AG08396 (cell line): ENCODE measurements at places on chromosomes 6 and 20.

DNA sequence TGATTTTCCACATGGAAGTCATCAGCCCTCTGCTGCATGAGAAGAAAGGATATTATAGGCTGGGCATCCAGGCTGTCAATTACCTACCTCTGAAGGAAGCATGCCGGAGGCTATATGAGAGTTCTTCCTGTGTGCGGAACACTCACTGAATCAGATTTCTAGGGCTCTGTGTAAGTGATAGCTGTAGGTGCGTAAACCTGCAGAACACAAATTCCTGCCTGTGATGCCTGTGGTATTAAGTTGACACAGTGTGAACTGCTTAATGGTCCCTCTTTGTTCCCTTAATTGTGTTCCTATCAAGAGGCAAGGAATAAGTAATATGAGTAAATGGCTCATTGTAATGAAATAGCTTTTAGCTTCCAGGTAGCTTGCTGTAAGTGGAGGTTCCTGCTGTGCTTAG lies 103.3 kb downstream of the ANKS1A start:
- no peak for DNase-seq

GRCh38 chr20:34311118-34312023 lies 8.2 kb upstream of the AHCY start:
- DNase-seq, result no peak

DNA sequence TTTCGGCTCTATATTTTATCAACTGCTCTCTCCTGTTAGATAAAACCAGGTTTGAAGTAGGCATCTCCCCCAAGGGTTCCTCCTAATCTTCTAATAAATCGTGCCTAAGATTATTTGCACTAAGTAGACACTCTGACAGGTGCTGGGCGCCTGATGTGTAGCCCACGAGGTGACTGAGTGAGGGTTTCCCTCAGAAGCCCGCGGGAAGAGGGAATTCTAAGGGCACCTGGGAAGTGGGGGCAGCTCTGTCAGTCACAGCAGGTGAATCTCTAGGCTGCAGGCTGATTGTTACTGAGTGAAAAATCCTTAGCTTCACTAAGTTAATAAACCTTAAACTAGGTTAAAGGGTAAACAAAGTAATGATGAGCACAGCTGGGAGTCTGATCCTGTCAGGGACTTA lies 68.2 kb downstream of the PXDC1 start:
- no peak for DNase-seq

DNA sequence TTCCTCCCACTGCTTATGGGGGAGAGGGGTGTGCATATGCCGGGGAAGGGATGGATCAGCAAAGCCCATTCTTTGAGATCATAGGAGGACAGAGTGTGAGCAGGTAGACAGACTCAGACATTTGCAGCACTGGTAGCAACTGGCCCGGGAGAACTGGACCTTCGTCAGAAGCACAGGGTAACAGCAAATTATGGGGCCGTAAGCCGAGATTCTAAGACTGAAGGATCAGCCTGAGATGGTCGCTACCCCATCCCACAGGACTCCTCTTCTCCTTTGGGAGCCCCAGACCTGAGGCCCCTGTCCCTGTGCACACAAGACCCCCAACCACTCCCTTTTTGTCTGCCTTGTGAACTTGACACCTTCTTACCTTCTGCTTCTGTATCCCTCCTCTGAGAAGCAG lies 106.5 kb downstream of the TOX2 start:
- DNase-seq, result no peak

GRCh38 chr6:140228491-140228890 lies 854.0 kb upstream of the CITED2 start:
- no peak for DNase-seq

GRCh38 chr20:10432079-10432478 lies 1.9 kb downstream of the MKKS start:
- no peak for DNase-seq

DNA sequence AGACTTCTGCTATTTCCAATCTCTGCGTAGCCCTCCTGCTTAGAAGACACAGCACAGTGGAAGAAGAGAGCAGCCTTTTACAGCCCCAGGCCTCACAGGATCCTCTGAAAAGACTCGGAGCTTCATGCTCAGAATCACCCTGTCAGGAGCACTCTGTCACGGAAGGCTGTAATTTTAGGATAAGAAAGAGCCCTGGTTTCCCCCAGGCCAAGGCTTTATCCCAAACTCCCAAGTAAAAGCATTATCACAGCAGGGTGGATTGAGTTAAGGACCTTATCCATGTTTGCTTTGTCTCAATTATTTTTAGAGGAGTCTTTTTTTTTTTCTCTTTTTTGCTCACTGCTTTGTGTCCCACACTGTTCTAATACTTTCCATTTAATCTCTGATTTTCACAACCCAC lies 39.2 kb downstream of the ANKS1A start:
- DNase-seq, result no peak

DNA sequence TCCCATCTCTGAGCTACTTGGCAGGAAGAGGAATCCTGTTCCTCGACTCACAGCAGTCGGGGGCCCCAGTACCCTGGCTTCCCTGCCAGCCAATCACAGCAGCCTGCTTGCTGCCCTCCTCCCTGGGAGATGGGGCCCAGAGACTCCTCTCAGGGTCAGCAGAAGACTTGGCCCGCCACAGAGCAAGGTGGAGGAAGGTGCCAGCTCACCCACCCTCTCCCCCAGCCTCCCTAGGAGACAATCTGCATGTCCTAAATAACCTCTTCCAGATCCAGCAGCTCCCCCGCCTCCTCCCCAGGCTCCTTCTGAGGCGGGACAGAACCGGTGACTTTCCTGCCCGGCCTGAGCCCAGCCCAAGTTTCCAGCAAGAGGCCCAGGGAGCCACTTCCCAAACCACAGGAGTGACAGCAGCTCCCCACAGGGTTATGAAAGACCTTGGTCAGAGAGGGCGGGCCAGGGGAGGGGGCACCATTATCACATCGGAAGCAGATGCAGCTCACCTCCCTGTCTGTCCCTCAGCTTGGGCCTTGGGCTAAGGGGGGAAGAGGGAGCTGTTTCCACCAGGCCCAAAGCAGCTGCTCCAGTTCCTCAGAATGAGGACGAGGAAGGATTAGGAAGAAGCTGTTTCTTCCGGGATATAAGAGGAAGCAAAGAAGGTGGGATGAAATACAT lies 2.3 kb downstream of the CCND3 start:
- DNase-seq, result no peak

GRCh38 chr6:15150207-15150606 lies 95.7 kb upstream of the JARID2 start:
- no peak for DNase-seq

GRCh38 chr20:47319517-47320252 lies 36.8 kb downstream of the ZMYND8 start:
- DNase-seq, result peak; percentile 36

DNA sequence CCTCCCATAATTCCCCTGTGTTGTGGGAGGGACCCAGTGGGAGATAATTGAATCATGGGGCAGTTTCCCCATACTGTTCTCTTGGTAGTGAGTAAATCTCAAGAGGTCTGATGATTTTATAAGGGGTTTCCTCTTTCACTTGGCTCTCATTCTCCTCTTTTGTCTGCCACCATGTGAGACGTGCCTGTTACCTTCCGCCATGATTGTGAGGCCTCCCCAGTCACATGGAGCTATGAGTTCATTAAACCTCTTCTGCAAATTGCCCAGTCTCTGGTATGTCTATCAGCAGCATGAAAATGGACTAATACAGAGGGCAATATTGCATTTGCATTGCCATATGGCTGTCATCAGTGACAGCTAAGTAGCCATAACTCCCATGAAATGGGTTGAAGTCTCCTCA lies 63.2 kb downstream of the ZNF217 start:
- no peak for DNase-seq

- no peak for DNase-seq
Observed at GRCh38 chr6:113645986-113646385, 211.2 kb upstream of the MARCKS start.

GRCh38 chr20:37354210-37355195 lies 8.6 kb downstream of the SRC start:
- DNase-seq, result no peak

- no peak for DNase-seq
Observed at GRCh38 chr6:74091794-74092157, 395.8 kb downstream of the CD109 start.

GRCh38 chr20:34389206-34389953 lies 26.3 kb downstream of the ITCH start:
- DNase-seq, result no peak

- DNase-seq, result no peak
Observed at GRCh38 chr6:22468256-22468965, 101.0 kb upstream of the HDGFL1 start.

GRCh38 chr6:140604786-140605185 lies 1230.3 kb upstream of the CITED2 start:
- DNase-seq, result no peak

GRCh38 chr6:168641446-168641845 lies 200.5 kb downstream of the SMOC2 start:
- DNase-seq, result no peak

DNA sequence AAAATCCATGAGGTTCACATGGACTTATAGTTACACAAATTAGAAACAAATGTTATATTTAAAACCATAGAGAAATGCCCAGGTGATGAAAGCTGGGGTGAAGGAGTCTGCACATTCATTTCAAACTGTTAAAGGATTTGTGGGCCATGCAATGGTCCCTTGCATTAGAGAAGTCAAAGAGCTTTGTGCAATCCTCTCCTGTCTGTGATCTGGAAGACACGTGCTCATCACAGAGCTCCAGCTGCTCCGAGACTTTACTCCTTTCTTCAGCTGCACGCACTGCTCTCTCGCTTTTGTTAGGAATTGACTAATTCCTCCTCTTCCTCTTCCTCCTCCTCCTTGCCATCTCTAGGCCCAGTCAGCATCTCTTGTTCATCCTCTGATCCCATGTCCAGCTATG lies 4.1 kb upstream of the AIF1 start:
- DNase-seq, result no peak

DNA sequence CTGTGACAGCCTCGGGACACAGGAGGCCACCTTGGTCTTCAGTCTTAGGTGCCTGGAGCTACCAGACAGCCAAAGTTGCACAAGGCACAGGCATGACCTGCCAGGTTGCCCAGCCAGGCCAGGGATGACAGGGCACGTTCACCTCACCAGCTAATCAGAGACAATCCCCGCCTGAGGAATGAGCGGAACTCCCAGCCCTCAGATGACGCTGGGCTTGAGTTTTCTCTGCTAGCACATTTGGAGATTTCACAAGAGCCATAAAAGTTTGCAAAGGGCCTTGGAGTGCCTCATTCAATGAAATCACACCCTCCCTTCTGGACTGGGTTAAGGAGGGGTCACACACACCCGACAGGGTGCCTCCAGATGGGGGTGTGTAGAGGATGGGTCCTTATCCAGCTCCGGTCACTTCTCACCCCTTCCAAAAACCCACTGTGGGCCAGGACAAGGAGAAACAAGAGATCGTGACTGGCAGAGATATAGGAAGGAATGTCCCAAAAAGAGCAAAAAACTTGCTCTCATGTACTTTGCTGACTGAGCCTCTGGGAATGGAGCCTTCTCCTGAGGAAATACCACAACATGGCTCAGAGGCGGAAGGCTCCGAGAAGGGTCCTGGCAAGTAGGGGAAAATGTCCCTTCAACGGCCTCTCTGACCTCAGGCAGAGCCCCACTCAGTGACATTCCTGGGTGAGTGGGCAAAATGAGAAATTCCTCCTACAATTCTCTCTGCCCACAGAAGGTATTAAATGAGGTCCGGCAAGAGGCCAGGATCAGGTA lies 121.6 kb downstream of the ISM1 start:
- DNase-seq, result no peak

- peak; percentile 48 for DNase-seq
Observed at GRCh38 chr20:54208548-54209176, 775 bp downstream of the PFDN4 start.

DNA sequence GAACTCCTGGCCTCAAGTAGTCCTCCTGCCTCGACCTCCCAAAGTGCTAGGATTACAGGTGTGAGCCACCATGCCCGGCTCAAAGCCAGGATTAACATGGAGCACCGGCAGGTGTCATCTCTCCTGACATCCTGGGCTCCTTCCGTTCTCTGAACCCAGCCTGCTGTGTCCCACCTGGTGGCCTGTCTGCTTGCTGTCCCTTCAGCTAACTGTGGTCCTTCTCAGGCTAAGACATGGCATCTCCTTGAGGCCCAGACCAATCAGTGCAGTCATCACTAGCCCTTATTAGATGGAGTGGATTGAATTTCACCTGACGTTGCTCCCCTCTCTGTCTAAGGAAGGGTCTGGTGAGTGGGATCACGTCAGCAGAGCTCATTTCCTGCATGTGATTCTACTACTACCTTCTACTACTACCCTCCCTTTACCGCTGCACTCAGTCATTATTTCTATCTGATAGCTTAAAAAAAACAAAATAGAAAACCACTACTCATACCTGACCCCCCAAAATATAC lies 28.0 kb upstream of the SYNJ2 start:
- no peak for DNase-seq

DNA sequence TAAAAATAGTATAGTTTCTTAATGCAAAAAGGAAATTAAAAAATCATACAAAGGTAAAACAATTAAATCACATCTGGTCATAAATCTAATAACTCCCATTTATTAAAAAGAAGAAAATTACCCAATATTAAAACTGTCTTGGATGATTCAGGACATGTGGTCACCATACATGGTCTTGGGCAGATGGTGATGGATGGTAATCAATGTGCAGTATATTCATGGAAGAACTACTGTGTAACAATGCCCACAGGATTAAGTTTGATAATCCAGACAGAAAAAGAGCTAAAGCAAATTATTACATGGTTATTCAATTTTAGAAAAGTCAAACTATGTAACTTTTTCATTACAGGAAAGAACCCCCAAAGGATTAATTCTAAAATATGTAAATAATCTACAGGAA lies 480.6 kb downstream of the QKI start:
- DNase-seq, result no peak

GRCh38 chr6:18400831-18401446 lies 13.8 kb downstream of the RNF144B start:
- DNase-seq, result no peak

GRCh38 chr6:56752009-56752408 lies 109.3 kb upstream of the DST start:
- DNase-seq, result no peak

- DNase-seq, result no peak
Observed at GRCh38 chr20:58646257-58646656, 4.8 kb upstream of the STX16 start.

DNA sequence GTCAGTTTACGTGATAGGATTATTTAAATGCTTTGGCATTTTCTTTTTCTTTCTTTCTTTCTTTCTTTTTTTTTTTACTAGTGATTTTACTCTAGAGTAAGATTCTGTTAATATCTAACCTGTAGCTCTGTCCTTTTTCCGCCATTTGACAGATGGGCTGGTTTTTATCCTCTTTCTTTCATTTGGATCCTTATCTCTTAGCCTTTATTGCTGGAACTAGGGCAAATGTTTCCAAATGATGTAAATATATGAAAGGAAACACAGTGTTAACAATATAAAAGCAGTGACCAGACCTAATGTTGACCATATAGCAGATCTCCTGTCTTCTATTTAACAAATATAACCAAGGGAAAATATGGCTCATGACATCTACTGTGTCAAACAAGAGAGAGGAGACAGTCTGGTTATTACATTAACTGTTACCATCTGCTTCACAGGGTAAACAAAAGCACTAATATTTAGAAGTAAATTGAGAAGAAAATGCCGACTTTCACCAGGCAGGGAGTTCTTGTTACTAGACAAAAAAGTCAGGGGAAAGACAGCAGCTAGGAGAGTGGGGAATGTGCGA lies 59.8 kb upstream of the GCLC start:
- no peak for DNase-seq

GRCh38 chr20:45874576-45874975 lies 6.5 kb upstream of the ZSWIM1 start:
- DNase-seq, result no peak

- no peak for DNase-seq
Observed at GRCh38 chr20:36775196-36775595, 1.6 kb upstream of the DSN1 start.
